Frontal cortex (tissue), 4 donors: ENCODE measurements at places on chromosomes 6 and 20. TPM values are rescaled to one million over a fixed set of nuclear protein-coding genes. Genes with fewer than 3 reads are reported as not detected.

DNA sequence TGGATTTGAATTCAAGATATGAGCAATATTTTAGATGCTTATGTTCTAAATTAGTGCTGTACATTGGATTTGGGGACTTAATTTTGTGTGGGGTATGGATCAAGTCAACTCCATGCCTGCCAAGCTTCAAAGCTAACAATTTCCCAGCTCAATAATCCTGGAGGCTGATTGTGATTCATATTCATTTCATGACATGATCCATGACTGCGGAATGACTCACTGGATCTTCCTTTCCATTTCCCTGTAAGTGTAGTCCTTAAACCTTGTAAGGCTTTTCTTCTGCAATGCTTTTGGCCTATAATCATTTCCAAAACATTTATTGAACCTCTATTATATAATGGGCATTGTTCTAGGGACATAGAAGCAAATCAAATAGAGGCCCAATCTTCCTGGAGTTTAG is 44.7 kb upstream of the CCN2 start:
- DNase-seq: no peak

- DNase-seq: no peak
These were observed 224.2 kb downstream of the DLL1 start for GRCh38 chr6:170066679-170067078.

The CD24 gene
- total RNA-seq: 1,434 TPM

DNA sequence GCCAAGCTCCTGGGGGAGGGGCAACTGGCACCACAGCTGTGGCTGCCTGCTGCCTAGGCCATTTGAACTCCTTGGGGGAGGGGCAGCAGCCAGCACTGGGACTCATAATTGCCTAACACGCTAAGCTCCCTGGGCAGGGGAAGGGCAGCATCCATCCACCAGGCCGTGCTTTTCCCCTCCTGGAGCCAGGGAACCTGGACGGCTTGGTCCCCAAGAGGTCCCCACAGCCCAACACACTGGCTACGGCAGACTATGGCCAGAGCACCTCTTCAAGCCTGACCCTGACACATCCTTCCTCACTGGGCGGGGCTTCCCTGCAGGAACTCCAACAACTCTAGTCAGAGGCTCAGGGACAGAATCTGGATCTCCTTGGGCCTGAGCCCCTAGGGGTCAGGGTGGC is 269.4 kb downstream of the RNF144B start:
- DNase-seq: no peak

GRCh38 chr6:137417396-137417795 is 76.8 kb downstream of the OLIG3 start:
- DNase-seq: no peak

The CAGE1 gene
- total RNA-seq: not detected

DNA sequence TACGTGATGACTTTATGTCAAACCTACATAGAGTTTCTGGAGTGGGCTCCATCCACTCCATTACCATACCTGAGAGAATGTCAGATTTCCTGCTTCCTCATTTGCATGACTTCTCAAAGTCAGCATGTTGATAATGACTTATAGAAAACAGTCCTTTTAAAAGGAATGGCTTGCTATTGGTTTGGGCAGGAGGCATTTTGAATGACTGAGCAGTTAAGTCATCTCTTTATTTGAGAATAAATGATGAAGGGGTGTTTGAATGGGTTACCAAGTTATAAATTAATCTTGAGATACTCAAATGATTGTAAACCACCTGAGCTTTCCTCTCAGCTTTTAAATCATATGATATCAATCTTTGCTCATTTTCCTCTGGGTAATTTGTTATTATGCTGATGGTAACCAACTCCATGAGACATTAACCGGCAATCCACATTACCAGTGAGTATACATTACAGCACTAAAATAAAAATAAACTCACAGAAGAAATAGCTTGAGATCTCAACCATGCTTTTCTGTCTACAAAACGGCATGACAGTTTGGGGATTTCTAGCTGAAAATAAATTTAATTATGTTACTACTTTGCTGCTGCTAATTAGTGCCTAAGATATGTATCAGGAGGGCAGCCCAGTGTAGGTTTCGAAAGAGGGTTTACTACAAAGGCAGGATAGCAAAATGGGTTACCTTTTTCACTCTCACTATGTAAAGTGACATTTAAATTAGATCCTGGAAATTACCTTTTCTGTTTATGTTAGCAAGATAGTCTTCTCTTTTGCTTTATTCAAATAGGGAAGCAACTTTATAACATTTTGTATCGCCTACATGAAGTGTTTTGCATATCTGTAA is 78.8 kb downstream of the RPS12 start:
- DNase-seq: no peak

The WFDC10B gene
- not detected for total RNA-seq

DNA sequence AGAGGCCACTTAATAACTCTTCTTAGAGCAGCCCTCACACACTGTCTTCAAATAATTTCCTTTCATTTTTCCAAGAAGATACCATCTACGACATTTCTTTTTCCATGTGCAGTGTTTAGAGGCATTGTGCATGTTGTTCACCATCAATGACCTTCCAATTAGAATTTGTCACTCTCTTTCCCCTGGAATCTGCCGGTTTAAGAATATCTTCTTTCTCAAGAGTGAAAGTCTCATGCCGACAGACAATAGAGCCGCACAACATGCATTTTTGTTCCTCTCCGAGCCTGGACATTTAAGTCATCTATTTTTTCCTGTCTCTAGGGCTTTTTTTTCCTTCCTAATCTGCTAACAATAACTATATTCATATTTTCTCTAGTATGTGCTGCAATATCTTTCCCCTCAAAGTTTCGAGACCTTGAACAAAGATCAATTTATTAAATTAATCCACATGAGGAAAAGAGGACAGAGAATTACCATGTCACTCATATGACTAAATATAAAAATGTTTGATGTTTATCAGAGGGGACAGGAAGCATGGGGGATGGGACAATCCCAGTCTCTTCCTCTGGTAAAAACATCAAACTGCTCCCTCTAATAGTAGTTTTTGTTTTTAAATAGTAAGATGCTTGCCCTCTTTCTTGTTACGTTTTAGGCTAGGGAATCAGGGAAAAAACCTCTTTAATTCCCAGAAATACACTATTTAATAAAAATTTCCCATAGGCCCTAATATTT is 893.4 kb downstream of the C6orf118 start:
- no peak for DNase-seq

GRCh38 chr20:10721976-10722375 is 48.2 kb upstream of the JAG1 start:
- DNase-seq: no peak

DNA sequence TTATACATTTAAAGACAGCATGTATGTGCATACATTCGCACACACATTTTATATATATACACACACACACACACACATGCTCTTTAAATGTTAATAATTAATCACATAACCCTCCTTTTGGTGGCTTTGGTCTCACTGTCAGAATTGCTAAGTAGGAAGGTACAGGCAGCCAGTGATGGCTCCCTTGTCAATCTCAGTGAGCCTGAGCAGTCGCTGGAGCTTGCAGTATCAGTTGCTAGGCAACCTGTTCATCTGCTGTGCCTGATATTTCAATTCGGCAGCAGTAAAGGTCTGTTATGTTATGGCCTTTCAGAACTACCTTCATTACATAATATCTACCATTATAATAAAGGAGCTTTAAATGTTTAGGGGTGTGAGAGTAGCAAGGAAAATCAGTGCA is 374.3 kb downstream of the LMBRD1 start:
- no peak for DNase-seq
